ENCODE measurements at places on chromosomes 1 and 21. TPM values are rescaled to one million over a fixed set of nuclear protein-coding genes. Genes with fewer than 3 reads are reported as not detected.

FCRLA gene
- not detected for total RNA-seq

RIPK4 gene
- total RNA-seq = 30.1 TPM

- H3K4me3 ChIP-seq = peak overlapping the region; percentile 22
- peaks cover 43% of the 10 kb centered on the region for H3K36me3 ChIP-seq
- H3K4me1 ChIP-seq = peaks cover 36% of the 10 kb centered on the region
- no peak overlapping the region for H3K27ac ChIP-seq
- H3K27me3 ChIP-seq = no peaks in the 10 kb centered on the region
These were observed 9.2 kb downstream of the CHTOP start for GRCh38 chr1:153643100-153643499.

DNA sequence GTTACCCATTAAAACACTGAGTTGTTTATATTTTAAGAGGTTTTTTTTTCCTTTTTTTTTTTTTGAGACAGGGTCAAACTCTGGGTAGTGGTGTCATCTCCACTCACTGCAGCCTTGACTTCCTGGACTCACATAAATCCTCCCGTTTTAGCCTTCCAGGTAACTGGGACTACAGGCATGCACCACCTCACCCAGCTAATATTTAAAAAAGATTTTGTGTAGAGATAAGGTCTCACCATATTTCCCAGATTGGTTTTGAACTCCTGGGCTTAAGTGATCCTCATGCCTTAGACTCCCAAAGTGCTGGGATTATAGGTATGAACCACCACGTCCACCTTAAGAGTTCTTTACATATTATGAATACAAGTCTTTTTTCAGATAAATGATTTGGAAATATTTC is 146.5 kb downstream of the COQ8A start:
- DNase-seq = no peak
- no peak overlapping the region for H3K27ac ChIP-seq
- H3K27me3 ChIP-seq = no peaks in the 10 kb centered on the region
- no peak overlapping the region for H3K4me3 ChIP-seq
- peaks cover 46% of the 10 kb centered on the region for H3K36me3 ChIP-seq
- no peaks in the 10 kb centered on the region for H3K4me1 ChIP-seq

RIIAD1 gene
- 1.2 TPM for total RNA-seq

GRCh38 chr1:112006416-112007025 is 17.1 kb upstream of the KCND3 start:
- H3K27ac ChIP-seq = no peak overlapping the region
- H3K4me1 ChIP-seq = no peaks in the 10 kb centered on the region
- no peak for DNase-seq
- H3K4me3 ChIP-seq = no peak overlapping the region
- peaks cover 30% of the 10 kb centered on the region for H3K27me3 ChIP-seq
- H3K36me3 ChIP-seq = no peaks in the 10 kb centered on the region

DNA sequence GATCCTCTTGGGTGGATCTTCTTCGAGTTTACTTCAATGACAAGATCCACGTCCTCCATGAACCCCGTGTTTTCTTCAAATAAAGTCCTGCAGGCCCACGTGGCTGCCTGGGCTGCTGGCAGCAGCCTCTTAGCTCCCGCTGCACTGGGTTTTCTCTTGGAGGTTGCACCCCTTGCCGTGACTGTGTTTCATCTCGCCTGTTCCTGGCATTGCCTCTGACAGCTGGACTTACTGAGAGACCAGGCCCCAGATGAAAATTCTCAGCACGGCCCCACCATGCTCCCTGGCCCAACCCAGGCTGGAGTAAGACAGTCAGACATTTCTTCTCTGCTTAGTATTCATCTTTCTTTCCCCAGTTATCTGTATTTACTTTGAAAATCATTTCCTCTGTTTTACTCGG is 274.8 kb upstream of the RUNX1 start:
- no peak overlapping the region for H3K27ac ChIP-seq
- DNase-seq = no peak
- no peak overlapping the region for H3K4me3 ChIP-seq

DNA sequence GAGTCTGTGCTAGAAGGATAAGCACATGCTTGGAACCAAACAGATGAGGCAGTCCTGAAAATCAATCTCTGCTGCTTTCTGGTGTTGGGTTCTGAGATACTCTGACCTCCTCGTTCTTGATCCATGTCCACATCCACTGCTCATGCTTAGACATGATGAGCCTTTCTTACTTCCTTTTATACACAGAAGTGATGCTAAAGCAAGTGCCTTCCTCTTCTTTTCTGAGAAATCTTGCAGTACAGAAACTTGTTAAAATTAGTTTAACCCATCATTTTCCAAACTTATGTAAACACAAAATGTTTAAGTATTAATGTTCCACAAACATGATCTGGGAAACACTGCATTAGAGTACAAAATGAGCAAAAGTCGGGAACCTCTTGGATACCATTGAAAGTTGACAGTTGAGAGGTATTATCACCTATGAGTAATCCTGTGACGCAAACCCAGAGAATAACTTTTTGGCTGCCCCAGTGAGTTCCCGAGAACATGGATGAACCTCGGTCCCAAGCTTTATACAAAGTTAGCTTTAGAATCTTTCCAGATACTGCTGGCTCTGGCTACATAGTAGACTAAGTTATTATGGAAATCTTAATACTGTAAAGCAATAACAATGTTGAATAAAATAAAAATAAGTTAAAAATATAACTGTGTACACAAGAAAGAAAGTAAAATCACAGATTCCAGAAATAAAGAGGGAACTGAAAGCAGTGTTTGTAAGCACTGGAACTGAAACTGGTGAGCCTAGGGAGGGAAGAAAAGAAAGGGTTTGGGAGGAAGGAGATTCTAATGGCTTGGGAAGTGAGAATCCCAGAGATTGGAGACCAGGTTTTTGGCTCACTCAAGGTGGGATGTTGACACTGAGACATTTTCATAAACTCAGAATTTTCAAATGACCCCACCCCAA is 429.3 kb upstream of the RUNX1 start:
- H3K36me3 ChIP-seq = no peaks in the 10 kb centered on the region
- H3K4me1 ChIP-seq = no peaks in the 10 kb centered on the region
- H3K27me3 ChIP-seq = no peaks in the 10 kb centered on the region
- no peak for DNase-seq

MPL gene
- not detected for total RNA-seq

GRCh38 chr1:38827318-38827717 is 32.3 kb downstream of the RRAGC start:
- H3K36me3 ChIP-seq = no peaks in the 10 kb centered on the region
- no peak overlapping the region for H3K27ac ChIP-seq
- no peaks in the 10 kb centered on the region for H3K4me1 ChIP-seq
- no peak overlapping the region for H3K4me3 ChIP-seq
- H3K27me3 ChIP-seq = peaks cover 46% of the 10 kb centered on the region

SELE gene
- not detected for total RNA-seq

DNA sequence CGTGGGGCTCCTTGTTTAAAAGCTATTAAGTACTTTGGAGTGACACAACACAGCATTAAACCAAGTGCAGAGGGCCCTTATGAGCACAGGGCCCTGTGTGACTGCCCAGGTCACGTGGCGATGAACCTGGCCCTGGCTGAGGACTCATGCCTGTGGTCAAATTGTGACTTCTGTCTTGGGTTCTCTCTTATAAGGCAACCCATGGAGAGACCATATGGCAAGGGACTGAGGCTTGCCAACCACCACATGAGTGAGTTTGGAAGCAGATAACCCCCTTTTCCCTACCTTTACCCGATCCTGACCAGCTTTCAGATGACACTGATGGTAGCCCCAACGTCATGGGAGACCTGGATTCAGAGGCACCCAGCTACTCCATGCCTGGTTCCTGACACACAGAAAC is 140.5 kb downstream of the ZBTB18 start:
- no peak for DNase-seq
- H3K27ac ChIP-seq = no peak overlapping the region
- no peaks in the 10 kb centered on the region for H3K4me1 ChIP-seq
- peaks cover 4% of the 10 kb centered on the region for H3K27me3 ChIP-seq

LRRC3 gene
- 5.7 TPM for total RNA-seq

DNA sequence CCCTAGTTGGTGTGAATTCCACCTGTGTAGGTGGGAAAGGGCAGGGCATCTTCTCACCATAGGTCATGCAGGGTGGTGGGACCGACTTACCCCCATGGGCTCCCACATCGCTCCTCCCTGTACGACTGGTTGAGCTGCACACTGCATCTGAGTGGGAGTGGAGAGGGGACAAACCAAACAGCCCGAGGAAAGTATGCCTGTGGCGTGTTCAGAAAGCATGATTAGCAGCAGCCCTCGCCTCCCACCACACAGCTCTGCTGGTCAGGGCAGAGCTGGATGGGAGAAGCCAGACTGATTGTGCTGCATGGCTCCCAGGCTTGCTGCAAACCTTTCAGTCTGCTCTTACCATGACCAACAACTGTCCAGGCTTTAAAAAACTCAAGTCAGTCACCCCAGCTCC is 24.4 kb downstream of the VANGL1 start:
- no peak for DNase-seq
- H3K4me3 ChIP-seq = no peak overlapping the region
- no peak overlapping the region for H3K27ac ChIP-seq
- H3K27me3 ChIP-seq = no peaks in the 10 kb centered on the region

- no peak overlapping the region for H3K4me3 ChIP-seq
- H3K4me1 ChIP-seq = peaks cover 2% of the 10 kb centered on the region
- no peaks in the 10 kb centered on the region for H3K36me3 ChIP-seq
- DNase-seq = no peak
- no peak overlapping the region for H3K27ac ChIP-seq
- peaks cover 55% of the 10 kb centered on the region for H3K27me3 ChIP-seq
These were observed 3.1 kb downstream of the ESPN start for GRCh38 chr1:6427441-6428390.

FMO4 gene
- total RNA-seq = 4.5 TPM

DNA sequence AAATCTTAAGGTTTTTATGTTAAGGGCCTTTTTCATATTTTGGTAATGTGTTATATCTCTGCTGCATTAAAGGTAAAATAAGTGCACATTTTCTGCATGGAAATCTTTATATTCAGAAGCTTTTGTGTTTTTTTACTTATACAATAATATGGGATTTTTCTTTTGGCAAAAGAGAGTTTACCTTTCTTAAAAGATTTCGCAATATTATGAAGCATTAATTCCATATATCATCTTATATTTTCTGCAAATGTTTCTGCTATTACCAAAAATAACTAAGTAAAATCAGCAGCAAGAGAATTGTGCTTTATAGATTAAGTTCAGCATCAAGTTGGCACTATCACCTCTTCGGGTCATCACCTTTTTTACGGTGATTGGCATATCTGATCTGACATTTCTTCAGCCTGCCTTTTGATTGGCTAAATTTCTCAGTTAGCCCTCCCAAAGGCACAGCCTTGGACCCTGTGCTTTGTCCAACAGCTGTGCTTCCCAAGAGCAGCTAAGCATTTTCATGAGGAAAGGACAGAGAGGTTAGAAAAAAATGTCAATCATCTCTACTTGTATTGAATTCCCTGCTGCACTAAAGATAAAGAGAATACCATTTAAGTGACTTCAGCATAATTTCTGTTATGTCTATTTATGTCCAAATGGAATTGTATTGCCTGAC is 767.1 kb upstream of the PRMT6 start:
- H3K36me3 ChIP-seq = no peaks in the 10 kb centered on the region
- no peaks in the 10 kb centered on the region for H3K27me3 ChIP-seq
- no peak overlapping the region for H3K4me3 ChIP-seq
- no peak overlapping the region for H3K27ac ChIP-seq

DNA sequence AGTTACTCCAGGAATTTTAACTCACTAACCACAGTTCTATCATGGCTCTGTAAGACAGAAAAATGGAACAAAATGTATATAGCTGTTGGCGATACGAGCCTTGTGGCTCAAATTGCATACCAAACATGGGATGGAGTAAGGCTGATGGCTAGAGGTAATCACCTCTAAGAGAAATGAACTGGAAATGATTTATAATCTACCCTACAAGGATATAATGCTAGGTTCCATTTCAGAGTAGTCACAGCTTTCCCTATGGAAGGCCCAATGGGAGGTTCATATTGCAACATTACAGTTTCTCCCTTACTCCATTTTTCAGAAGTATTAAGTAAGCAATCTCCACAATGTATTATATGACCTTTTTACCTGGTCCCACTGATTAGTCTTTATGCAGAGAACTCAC is 61.6 kb downstream of the EDEM3 start:
- peaks cover 3% of the 10 kb centered on the region for H3K36me3 ChIP-seq
- H3K4me3 ChIP-seq = no peak overlapping the region
- no peak for DNase-seq

DNA sequence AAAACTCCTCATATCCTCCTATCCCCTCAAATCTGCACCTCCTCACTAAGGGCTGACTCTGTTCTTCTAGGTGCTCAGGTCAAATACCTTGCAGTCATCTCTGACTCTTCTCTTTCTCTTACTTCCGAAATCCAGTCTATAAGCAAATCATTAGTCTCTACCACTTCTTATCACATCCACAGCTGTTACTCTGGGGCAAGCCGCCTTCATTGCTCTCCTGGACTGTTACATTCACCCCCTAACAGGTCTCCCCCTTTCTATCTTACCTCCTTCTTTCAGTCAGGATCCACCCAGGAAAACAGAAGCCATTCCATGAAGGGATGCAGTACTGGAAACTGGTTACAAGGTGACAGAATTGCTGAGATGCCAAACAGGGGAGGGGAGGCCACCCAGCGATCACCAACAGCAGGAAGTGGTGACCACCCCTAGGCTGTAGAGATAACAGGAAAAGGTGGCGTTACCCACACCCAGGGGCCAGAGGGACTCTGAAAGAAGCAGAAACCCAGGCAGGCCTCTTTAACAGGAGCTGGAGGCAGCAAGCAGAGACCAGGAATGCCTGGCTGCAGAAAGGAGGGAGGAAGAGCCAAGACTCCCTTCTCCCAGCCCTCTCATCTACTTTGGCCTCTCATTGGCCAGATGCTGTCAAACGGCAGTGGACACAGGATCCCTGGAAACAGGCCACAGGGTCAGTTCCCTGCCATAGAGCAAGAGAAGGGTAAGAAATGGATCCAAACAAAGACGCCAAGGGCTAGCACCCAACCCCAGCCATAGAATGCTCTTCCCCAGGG is 55.5 kb upstream of the FOXO6 start:
- peaks cover 5% of the 10 kb centered on the region for H3K27me3 ChIP-seq
- H3K4me1 ChIP-seq = no peaks in the 10 kb centered on the region
- no peak overlapping the region for H3K4me3 ChIP-seq
- no peaks in the 10 kb centered on the region for H3K36me3 ChIP-seq
- H3K27ac ChIP-seq = no peak overlapping the region

DNA sequence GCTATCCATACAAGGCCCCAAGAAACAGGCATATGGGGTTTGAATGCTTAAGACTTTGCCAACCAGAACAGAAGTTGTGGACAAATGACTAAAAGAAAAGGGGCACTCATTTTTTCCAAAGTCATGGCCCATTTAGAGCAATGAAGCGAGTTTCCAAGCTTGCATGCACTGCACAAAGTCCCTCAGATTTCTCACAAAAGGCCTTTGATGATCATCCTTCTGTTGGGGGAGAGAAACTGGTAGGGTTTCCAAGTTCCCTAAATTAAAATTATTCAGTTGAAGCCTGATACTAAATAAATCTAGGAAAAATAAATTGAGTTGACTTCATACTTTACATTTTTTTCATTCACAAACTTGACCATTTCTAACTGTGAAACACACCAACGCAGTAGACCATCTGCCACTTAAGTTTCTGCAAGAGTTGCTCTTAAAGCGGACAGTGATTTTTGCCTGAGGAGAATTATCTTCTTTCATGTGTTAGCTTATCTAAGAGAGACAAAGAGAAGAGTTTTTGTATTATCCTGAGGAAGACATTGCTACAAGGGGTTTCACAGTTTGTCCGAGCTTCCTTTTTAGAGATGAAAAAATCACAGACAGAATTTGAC is 139.2 kb downstream of the SEC16B start:
- H3K27me3 ChIP-seq = peaks cover 12% of the 10 kb centered on the region
- no peak overlapping the region for H3K4me3 ChIP-seq
- H3K27ac ChIP-seq = no peak overlapping the region
- no peaks in the 10 kb centered on the region for H3K36me3 ChIP-seq

Measured in progenitor cell of endocrine pancreas (in vitro differentiated cells).